ENCODE measurements at places on chromosomes 1 and 21.

DNA sequence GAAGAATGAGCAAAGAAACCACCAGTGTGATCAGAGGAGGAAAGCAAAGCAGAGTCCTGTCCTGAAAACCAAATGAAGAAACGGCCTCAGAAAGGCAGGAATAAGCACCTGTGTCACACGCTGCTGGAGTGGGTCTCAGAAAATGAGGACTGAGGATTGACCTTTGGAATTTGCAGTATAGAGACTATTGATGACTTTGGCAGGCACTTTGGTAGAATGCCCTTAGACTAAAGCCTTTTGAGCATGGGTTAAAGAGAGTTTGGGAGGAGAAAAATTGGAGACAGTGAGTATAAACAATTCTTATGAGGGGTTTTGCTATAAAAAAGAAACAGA is 43.2 kb downstream of the HENMT1 start:
- DNase-seq: no peak

DNA sequence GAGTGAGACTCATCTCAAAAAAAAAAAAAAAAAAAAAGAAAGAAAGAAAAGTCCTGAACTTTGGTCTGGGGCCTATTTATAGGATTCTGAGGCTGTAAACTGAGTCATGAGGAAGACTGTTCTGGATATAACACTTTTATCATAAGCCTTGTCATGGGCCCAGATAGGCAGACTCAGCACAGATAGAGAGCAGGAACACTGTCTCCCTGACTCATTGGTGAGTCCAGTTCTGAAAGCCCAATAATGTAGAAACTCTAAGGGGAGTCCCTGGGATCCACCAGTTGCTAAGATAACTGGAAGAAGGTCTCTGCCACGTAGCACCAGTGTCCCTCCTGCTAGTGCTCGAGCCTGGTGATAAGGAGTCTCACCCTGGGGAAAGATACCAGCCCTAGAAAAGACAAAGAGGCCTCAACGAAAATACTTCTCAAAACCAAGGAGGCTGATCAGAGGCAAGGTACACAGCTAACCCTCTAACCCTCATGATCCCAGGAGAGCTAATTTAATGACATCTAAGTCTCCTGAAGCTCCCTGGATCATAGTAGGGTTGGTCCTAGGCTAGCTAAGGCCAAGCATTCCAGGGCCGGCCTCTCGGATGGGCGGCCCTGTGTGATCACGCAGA is 43.5 kb downstream of the LPAR3 start:
- DNase-seq: no peak

DNA sequence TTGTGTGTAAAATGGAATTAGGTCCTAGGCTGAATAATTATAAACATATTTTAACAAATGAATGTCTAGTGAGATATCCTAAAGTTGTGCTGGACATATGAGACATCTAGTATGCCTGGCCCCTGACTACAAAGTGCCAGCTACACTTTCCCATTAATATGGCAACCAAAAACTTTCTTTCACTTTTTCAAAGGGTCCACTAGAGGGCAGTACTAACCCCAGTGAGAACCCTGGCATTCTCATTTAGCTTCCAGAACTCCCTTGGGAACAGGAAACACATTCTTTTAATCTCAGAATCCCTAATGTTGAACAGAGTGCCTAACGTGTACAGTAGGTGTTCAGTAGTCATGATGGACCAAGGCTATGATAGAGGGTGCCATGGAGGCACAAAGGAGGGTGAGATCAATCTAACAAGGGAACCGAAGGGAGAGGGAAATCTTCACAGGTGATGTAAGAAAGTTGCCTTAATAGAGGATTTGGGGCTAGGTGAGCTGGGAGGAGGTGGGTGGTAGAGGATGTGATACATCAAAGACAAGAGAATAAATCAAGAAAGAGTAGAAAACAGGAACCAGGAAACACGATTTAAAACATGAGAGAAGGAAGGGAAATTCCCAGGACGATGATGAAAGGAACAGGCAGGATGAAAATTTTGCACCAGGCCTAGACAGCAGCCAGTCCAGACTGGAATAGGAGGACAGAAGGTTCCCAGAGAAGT is 41.6 kb downstream of the NSL1 start:
- no peak for DNase-seq

DNA sequence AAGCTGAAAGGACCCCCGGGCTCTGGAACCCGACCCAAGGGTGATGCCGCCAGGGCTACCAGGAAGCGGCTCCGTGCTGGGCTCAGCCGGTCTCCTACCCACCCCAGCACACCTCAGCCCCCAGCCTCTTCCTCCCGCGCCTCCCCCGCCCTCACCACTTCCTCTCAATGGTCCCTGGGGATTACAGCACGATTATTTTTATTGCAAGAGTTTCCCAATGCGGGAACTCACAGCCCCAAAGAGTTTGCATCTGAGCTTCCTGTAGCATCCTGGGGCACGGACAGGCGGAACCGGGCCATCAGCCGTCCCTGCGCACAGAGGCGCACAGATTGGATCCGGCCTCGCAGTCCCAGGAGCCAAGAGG is 8.7 kb upstream of the SLX9 start:
- no peak for DNase-seq

DNA sequence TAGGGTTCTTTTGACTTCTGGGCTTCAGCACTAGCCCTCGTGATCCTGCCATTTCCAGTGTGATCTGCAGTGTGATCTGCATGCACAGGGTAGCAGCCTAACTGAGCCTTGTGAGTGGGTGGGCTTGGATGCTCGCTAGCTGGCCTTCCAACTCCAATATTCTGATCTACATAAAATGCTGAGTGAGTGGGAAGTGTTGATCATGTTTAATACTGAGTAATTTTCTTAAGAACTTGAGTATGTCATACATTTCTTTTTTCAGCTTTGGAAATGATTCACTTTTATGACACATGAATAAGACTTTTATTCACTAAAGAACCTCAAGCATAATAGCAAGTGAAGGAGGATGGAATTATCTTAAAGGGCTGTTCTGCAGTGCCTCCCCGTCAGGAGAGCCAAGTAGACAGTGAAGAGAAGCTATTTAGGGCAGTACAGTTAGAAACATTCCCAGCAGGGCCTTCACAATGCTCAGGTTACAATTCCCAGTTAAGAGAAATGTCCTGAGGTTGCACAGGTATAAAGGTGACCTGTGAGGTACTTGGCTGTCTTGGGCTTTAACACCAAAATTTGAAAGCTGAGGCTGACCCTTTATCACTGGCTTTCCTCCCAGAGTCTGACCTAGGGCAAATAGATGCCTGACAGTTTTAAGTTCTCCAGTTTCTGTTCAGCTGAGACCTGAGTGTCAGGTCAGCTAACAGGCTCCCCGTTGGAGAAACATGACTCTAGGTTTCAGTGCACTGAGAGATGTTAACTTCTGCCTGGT is 29.1 kb upstream of the LRRC8C start:
- DNase-seq: peak; percentile 46

- no peak for DNase-seq
Measured at GRCh38 chr1:228083871-228084278, 1.4 kb downstream of the ARF1 start.

GRCh38 chr1:201375169-201375568 is 2.3 kb downstream of the TNNT2 start:
- DNase-seq: no peak

- DNase-seq: no peak
Measured at GRCh38 chr1:245458234-245458633, 303.4 kb downstream of the KIF26B start.

GRCh38 chr1:72283307-72284083 is 1.2 kb upstream of the NEGR1 start:
- DNase-seq: no peak

GRCh38 chr1:199859491-199859933 is 168.0 kb upstream of the NR5A2 start:
- DNase-seq: no peak

- no peak for DNase-seq
Measured at GRCh38 chr1:209756615-209757445, 977 bp downstream of the TRAF3IP3 start.

DNA sequence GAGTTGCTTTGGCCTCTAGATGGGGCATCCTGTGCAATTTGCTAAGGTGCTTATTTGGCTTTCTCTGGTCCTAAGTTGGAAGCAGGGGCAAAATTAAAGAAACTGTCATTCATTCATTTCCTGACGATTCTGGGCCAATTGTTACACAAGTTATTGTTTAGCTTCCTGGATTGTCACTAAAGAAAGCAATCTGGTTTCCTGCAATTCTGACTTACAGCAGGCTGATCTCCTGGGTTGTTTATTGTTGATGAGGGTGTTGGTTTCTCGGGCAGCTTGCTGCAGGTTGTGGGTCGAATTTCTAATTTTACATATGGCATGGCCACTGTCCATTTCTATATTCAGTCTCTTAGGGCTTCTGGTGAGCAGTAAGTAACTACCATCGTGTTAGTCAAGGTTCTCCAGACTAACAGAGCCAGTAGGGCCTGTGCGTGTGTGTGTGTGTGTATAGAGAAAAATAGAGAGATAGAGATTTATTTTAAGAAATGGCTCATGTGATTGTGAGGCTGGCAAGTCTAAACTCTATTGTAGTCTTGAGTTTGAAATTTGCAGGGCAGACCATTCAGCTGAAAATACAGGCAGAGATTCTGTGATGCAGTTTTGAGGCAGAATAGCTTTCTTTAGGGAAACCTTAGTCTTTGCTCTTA is 30.4 kb downstream of the CTH start:
- no peak for DNase-seq

GRCh38 chr1:188986745-188987417 is 1490.8 kb downstream of the BRINP3 start:
- no peak for DNase-seq

- no peak for DNase-seq
Measured at GRCh38 chr1:28308750-28309149, 20.1 kb upstream of the MED18 start.

DNA sequence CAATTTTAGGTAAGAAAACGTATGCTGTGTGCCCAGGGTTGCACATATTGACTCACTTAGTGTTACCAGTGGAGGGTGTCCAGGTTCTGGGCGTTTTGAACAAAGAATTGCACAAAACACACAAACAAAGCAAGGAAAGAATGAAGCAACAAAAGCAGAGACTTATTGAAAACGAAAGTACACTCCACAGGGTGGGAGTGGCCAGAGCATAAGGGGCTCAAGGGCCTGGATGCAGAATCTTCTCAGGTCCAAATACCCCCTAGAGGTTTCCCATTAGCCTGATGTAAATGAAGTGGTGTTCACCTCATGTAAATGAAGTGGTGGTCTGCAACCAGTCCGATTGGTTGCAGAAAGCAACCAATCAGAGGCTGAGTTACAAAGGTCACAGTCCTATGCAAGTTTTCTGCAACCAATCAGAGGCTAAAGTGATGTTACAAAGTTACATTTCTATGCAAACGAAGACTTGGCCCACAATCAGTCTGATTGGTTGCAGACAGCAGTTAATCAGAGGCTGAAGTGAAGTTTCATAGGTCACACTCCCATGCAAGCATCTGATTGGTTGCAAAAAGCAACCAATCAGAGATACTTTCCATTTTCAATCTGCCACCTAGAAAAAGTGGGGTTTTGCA is 228.3 kb downstream of the ST6GALNAC3 start:
- DNase-seq: no peak

DNA sequence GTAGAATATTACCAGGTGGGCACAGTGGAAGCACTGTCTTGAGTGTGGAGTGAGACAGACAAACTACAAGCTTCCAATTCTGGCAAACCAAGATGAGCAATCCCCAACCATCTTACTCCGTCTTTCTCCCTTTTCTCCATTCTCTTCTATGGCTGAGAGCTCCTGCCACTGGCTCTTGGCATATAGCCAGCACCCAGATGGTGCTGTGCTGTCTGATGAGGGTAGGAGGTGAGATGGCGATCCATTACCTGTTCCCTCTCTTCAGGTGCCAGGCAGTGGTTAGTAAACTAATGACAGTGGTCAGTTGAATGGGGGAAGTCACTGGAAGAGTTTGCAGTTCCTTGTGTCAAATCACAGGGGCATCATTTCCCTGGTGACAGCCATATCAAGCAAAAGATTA is 108.4 kb downstream of the FNBP1L start:
- DNase-seq: no peak

DNA sequence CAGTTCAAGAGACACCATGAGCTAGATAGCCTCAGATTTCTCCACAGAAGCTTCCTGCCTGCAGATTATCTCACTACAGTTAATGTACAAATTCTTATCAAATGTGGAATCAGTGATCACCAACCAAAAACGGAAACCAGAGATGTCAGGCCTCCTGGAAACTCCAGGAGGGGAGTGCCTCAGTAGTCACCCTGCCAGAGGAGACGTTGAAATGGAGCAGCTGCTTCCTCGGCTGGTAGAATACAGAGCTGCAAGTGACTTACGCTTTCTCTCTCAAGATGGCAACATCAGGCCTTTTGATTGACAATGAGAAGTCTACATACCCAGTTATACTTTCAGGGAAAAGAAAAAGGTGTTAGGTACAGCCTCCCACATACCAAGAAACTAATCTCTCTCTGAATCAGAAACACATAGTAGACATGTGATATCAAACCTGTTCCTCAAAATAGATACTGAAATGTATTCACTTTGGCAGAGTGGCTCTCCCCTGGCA is 52.2 kb downstream of the ACP6 start:
- DNase-seq: no peak

- DNase-seq: no peak
Measured at GRCh38 chr21:46182548-46183336, 1.5 kb downstream of the SPATC1L start.

GRCh38 chr21:46146856-46147255 is 8.5 kb downstream of the FTCD start:
- DNase-seq: no peak

Data from stimulated activated CD4-positive, alpha-beta T cell treated with anti-CD3 and anti-CD28 coated beads, Interleukin-2, amount 100 ng/mL, for 48 hours (primary cell).